Activated T-helper 1 cell treated with anti-CD3 and anti-CD28 coated beads, Interleukin-12 subunit alpha, Interleukin-12 subunit beta, Interleukin-2, Interleukin-4 antibody, amounts not matched to agents 30 ng/mL and 10 ng/mL and 1 ng/mL, durations not matched to agents 14 hours and 24 hours and 36 hours (primary cell): ENCODE measurements at places on chromosomes 1 and 21.

- no peak for DNase-seq
Measured at GRCh38 chr1:24526940-24527542, 24.4 kb downstream of the RCAN3 start.

DNA sequence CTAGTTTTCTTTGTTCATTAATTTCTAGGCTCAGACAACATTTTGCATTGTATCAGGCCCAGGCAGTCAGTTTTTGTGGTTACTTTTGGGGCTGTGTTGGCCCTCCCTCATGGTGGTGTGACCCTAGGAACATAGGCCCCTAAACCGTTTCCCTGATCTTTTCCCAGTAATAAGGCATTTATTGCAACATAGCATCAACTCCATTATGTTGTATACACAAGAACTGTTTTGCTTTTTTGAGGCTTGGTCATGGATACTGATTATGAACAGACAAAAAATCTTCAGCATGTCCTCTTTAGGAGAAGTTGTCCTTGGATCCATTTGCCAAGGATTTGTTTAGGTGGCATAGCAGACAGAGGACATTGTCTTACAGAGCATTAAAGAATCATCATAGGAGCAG is 10.3 kb downstream of the B3GALT2 start:
- DNase-seq = no peak

DNA sequence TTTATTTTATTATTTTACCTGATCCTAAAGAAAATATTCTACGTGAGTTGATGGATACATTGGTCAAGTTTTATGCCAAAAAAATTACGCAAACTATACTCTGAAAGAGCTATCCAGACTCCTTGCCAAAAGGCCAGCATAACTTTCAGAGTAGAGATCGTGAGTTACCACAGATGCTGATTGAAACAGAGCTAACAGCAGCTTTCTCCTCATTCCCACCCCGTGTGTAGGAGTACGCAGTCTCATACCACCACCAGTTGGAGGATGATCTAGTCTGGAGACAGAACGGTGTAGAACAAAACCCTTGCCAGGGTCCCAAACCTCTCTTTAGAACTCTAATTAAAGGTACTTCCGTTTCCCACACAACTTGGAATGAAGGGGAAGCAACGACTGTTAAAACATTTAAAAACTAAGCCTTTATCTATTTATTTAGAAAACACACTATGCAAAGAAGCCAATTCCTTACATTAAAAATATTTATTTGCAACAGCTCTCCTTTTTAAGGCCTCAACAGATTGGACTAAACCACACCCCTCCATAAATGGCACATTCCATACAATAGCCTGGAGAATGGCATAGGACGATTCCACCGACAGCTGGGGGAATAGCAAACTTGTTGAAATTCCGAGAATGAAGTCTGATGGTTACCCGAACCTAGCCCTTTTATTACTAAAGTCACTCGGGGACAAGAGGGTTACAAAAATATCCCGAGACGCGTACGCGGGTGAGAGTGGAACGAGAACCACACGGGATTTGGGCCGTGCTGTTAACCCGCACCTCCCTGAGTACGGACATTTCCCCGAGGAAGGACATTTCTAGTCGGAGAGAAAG is 1.4 kb downstream of the NUCKS1 start:
- DNase-seq = no peak

DNA sequence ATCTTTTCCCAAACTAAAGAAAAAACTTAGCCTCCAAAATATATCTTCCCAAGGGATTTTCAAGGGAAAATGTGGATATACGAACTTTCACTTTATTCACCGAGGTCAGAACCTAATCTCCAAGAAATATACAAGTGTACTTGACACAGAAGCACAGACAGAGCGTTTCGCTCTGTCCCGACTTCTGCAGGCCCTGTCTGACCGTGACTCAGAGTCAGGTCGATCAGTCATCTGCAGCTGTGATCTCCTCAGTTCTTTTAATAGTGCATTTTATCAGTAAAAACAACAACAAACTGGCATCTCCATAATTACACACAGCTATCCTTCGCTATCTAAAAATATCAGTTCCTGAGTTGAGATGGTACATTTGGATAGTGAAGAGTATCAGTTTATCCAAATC is 226.6 kb downstream of the TM2D1 start:
- DNase-seq = no peak

DNA sequence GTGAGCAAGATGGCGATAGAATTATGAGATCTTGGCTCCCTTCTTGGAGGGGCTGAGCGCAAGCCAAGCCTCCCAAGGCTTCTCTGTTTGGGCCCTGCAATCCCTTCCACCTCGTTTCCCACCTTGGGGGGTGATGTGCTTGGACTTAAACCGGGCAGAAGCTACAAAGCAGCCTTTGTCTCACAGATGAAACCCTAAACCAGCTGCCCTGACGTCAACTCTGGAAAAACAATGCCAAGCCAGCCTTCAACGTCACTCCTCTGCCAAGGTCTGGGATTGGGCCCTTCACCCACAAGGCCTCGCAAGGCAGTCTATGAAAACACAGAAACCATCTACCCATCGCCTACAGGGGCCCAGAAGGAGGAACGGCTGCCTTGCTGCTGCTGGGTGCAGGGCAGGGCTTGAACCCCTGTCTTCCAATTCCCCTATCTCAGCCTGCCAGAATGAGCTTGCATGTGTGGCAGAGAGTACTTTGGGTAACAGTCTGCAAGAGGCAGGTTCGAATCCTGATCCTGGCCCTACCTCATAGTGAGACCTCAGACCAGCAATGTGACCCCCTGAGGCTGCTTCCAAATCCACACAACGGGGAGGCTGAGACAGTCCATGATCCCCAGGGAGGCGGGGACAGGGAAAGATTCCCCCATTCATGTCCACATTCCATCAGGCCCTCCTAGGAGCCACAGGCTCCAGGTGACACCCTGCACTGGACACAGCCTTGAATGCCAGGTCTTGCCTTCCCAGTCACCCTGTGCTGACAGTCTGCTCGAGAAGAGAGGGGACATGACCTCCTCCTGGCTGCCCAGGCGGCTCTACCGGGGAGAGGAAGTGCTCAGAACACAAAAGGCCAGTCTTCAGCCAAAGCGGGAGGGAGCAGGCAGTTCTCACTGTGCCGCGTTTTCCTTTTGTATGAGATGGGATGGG is 15.0 kb downstream of the IFFO2 start:
- DNase-seq = no peak

- DNase-seq = no peak
Measured at GRCh38 chr1:58622571-58622970, 45.5 kb upstream of the TACSTD2 start.

- no peak for DNase-seq
Measured at GRCh38 chr1:109628540-109629321, 9.1 kb downstream of the AMPD2 start.

DNA sequence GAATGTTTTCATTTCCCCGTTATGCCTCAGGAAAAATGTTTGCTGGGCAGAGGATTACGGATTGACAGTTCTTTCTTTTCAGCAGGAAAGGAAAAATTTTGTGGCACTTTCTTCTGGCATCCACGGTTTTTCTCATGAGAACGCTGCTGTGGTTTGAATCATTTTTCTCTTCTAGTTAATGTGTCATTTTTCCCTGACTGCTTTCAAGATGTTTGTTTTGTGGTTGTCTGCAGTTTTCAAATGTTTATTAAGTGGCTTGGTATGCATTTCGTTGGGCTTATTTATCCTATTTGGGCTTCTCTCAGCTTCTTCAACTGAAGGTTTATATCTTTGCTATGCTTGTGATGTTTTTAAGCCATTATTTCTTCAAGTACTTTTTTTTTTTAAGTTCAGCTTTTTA is 359.0 kb downstream of the RGS7 start:
- no peak for DNase-seq

- no peak for DNase-seq
Measured at GRCh38 chr1:46303872-46304326, 401 bp downstream of the UQCRH start.

DNA sequence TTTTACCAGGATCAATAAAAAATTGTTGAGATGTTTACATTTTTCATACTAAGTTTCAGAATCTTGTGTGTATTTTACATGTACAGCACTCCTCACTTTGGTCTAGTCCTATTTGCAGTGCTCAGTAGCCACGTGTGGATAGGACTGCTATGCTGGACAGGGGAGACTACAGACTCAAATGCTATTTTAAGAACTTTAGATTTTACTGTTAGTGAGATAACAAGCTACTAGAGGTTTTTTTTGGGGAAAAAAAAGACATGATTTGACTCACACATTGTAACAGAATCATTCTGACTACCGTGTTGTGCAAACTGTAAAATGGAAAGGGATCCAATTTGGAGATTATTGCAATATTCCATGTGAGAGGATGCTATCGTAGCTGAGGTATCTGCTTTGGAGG is 418.9 kb upstream of the PRMT6 start:
- DNase-seq = no peak

- DNase-seq = peak; percentile 29
Measured at GRCh38 chr1:224430511-224431113, 4.0 kb downstream of the WDR26 start.

DNA sequence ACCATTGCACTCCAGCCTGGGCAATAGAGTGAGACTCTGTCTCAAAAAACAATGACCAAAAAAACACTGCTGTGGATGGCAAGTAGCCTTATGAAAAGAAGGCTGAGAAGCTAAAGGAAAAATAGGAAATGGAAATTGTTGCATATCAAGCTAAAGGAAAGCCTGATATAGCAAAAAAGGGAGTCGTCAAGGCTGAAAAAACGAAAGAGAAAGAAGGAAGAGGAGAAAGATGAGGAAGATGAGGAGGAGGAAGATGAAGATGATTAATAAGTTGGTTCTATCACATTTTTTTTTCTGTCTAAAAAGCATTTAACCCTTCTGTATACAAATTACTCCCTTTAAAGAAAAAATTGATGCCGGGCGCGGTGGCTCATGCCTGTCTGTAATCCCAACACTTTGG is 10.2 kb upstream of the PRDX1 start:
- DNase-seq = no peak

DNA sequence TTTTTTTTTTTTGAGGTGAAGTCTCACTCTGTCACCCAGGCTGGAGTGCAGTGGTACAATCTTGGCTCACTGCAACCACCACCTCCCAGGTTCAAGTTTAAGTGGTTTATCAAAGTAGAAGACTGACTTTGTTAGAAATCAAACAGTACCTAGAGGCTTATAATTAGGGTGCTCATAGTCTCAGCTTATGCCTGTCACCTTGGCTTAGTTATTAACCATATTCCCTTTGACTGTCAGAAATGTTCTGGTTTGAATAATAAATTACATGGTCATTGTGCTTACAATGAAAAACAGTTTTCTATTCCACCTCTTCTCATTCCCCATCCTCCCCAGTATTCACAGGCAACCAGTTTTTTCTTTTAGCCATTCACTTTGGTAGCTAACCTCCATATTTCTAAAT is 54.8 kb downstream of the CTTNBP2NL start:
- no peak for DNase-seq

DNA sequence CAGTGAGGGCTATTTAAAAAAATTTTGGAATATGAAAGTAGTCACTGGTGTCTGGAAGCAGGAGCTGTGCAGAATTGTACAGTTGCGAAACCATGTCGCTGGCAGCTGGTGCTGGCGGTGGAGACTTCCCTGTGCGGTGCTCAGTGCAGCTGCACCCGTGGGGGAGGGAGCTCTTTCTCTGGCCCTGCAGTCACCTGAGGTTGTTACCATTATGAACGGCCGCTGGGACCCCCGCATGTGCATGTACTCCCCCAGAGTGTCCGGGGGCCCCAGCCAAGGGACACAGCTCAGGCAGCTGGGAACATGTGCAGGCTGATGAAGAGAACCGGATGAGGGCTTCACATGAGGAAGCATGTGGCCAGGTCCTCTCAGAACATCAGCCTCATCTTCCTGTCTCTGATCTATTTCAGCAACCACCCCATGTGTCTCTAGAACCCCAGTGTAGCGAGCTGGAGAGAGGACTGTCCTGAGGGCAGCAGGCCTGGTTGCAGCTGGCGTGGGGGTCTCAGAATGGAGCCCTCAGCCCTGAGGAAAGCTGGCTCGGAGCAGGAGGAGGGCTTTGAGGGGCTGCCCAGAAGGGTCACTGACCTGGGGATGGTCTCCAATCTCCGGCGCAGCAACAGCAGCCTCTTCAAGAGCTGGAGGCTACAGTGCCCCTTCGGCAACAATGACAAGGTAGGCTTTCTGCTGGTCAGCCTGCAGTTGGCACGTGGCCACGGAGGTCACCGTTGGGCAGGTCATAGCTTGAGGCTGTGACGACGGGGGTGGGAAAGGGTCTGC is at the start of gene TRPM2:
TRPM2 (plus strand) TSS at position 431 of the 780 bp plus-strand sequence; CDS start at position 511, 80 bp downstream.
- peak; percentile 24 for DNase-seq

DNA sequence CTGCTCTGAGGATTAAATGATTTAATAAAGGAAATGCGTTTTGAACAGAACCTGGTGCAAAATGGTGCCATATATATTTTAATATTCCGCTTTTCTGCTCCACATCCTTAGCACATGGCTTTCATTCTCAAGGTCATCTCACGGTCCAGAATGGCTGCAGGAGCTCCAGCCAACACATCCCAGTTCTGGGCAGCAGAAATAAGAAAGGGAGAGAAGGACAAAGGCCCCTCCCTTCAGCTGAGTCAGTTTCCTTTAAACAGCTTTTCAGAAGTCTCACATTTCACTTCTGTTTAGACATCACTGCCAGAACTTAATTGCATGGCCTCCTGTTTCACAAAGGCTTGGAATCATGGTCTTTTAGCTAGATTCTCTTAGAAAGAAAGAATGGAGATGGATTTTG is 75.2 kb upstream of the LRRN2 start:
- DNase-seq = no peak

DNA sequence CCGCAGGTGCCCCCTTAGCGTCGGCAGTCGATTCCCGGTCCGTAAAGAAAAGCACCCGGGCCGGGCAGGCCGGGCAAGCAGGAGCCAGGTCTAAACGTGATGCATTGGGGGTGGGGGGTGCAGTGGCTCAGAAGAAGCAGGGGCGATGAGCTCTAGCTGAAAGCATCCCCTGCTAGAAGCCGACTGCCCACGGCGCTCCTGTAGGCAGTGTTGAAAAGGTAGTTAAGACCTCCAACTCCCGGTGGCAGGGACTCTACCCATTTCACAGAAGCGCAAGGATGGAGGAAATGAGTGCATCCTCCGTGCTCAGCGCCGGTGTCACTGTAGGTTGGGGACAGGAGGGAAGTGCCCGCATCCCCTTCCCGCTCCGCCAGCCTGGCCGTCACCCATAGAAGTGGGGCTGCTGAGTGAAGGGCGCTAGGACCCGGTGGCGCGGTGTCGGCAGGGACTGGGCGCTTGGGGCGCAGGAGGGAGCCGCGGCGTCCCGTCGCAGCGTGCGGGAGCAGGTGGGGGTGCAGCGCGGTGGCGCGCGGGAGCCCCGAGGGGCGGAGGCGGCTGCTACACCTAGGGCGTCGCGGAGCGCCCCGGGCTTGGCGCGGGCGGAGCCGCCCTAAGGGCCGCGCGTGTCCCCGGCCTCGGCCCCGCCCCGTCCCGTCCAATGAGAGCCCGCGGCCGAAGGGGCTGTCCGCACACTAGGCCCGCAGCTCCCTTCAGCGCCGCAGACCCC is at the start of gene WNT2B:
WNT2B (plus strand) TSS at position 688 of the 727 bp plus-strand sequence. CDS start 298 bp downstream, outside the sequence.
- DNase-seq = peak; percentile 34

DNA sequence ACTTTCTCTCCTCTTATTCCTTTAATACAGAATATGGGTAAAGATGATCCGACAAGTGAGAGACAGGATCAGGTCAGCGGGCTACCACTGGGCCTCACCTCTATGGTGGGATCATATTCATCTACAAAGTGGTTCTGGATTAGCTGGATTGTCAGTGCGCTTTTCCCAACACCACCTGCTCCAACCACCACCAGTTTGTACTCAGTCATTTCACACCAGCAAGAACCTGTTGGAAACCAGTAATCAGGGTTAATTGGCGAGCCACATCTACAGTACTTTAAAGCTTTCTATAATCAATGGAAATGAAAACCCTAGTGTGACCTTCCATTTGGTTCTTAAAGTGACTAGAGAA is 643 bp downstream of the NRAS start:
- no peak for DNase-seq

GRCh38 chr1:96538883-96539282 is 182.7 kb upstream of the PTBP2 start:
- no peak for DNase-seq
